ENCODE measurements at places on chromosomes 16 and 17.

DNA sequence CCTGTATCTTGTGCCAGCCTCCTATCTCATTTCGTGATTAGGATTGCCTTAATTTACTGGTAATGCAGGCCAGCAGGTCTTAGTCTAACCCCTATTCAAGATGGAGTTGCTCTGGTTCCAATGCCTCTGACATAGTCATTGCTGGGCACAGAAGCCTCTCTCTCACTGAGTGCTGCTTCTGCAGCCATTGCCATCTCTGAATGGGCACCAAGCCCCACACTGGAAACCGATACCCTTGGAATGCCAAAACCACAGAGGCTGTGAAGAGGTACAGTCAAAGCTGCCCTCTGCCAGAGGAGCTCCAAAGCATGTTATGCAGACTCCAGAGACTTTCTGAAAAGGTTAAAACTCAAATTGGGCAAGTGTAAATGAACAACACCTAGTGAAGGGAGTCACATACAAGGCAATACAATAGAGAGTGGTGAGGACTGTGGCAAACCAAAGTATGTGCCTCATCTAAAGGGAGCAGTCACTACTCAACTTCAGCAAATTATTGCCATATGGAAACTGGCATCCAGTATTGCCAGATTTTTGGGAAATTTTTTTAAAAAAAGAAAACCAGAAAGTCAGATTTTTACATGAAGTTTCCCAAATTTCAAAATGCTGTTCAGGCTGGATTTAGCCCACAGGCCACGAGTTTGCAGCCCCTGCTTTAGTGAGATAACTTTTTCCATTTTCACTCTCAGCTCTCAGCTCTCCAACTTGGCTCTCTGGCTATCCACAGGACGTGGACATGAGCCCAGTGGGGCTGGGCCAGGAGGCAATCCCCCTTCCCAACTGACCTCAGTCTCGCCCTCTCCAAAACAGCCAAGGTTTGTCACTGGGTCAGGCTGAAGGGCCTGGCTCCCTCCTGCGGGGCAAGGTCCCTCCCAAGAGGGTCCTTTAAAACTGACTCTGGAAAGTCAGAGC is 2.1 kb upstream of the MMP2 start:
- DNase-seq = no peak

DNA sequence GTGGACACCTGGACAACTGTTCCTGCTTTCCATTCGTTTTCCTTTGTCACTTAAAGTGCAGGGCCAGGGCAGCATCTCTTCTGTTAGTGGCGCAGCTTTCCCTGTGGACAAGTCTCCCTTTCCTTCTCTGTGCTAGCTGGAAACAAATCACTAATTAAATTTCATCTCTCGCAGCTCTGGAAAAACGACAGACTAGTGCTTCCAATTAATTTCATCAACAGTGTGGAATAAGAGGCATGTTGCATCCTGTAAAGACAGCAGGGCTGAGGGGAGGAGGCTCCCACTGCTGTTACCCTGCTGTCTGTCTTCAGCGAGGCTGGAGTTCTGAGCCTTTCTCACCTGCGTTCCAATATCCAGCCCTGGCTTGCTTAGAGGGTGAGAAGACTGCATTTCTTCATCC is 352.1 kb upstream of the HSBP1 start:
- DNase-seq = no peak

- DNase-seq = no peak
Observed at GRCh38 chr17:19768046-19768782, 20.1 kb upstream of the ALDH3A1 start.

- DNase-seq = no peak
Observed at GRCh38 chr16:71428385-71428784, 13.5 kb downstream of the TLE7 start.

- DNase-seq = no peak
Observed at GRCh38 chr17:37045351-37045922, 96.7 kb downstream of the AATF start.

- DNase-seq = no peak
Observed at GRCh38 chr17:62587554-62587953, 39.9 kb upstream of the MRC2 start.

DNA sequence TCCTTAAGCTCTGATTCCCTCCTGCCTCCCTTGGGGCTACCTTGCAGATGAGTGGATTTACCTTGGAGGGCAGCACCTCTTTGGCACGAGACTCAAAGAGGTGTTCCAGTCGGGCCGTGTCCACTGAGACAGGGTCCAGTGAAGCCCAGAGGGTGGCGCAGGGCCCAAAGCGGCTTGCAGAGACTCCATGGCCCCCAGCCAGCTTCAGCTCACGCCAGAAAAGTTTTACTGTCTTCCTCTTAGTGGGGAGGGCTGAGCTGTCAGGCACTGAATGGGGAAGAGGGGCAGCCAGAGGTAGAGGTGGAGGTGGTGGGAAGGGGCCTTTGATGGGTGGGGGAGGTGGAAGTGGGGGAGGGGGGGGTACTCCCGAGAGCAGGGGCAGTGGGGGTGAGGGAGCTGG is 6.7 kb downstream of the TMEM208 start:
- no peak for DNase-seq

GRCh38 chr17:83086907-83087787 is 7.7 kb downstream of the METRNL start:
- no peak for DNase-seq

DNA sequence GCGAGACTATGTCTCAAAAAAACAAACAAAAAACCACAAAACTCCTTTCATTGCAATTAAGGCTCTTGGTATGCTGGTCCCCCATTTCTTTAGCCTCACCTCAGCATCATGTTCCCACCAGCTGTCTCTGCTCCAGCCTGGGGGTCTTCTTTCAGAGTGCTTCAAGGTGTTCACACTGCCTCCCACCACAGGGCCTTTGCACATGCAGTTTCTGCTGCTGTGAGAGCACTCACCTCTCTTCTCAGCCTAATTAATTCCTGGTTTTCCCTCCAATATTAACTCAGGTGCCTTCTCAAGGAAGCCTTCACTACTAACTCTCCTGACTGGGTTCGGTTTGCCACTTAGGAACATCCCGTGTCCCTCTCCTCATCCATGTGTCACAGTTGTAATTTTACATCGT is 15.9 kb upstream of the PIK3R6 start:
- no peak for DNase-seq

- peak; percentile 54 for DNase-seq
Observed at GRCh38 chr17:50872710-50873424, 6.7 kb upstream of the TOB1 start.

- DNase-seq = peak; percentile 93
Observed at GRCh38 chr17:42536372-42537155, 523 bp downstream of the NAGLU start.

GRCh38 chr16:47008174-47008573 is 34.7 kb upstream of the DNAJA2 start:
- DNase-seq = no peak

- no peak for DNase-seq
Observed at GRCh38 chr17:42918902-42919521, 18.4 kb downstream of the G6PC1 start.

DNA sequence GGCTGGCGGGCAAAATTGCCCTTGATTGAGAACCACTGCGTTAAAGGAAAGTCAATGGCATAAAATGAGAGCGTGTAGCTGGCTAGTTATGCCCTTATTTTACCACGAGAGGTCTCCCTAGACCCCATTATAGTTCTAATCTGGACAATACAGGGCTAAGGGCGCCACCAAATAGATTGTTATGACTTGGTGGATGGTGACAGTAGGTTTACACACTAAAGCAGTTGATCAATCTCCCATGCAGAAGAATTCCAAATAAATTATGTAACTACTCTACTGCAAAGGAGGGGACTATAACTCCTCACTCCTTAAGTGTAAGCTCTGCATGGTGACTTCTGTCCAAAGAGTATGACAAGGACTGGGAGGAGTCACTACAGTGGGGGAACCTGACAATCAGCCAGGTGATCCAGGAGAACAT is 20.4 kb upstream of the YPEL2 start:
- DNase-seq = peak; percentile 79

DNA sequence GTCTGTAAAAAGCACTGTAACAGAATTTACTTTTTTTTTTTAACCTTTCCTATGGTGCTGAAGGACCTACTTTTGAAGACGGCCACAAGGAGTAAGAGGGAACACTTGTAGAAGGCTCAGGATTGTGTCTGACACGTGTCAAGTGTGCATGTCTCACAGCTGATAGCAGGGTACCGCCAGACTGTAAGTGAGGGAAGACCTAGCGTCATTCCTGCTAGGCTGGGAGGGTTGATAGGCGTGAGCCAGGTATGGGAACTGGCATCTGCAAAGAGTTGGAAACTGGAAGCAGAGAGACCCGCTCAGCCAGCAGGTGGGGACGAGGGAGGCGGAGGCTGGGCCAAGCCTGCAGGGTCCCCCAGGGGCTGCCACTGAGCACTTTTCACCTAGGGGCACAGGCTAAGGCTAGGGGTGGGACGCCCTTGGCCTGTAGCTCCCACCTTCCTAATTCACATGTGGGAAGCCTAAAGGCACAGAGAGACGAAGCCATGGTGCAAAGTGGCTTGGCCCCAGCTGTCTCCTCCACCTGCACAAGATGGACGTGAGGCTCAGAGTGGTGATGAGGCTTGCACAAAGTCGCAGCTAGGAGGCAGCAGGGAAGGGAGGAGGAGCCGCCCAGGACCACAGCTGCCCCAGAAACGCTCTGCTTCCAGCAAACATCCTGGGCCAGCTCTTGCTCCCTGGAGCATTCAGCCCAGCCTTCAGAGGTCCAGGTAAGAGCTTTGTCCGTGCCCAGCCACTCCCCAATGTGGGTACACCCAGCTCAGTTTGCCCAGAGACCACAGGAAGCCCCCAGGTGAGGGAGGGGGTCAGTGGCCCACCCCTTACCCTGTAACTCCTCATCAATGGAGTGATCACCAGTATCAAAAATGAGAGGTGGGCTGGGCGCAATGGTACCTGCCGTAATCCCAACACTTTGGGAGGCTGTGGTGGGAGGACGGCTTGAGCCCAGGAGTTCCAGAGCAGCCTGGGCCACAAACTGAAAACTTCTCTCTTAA is 18.9 kb downstream of the VASN start:
- no peak for DNase-seq

GRCh38 chr17:34579017-34579946 is at the start of gene TMEM132E:
Gene TMEM132E (plus strand): TSS chr17:34579582. CDS start chr17:34581077, 1,495 bp downstream.
- DNase-seq = no peak

- DNase-seq = peak; percentile 46
Observed at GRCh38 chr17:12979826-12980500, 37.9 kb downstream of the ELAC2 start.

GRCh38 chr16:77853161-77853560 is 64.8 kb downstream of the VAT1L start:
- no peak for DNase-seq

DNA sequence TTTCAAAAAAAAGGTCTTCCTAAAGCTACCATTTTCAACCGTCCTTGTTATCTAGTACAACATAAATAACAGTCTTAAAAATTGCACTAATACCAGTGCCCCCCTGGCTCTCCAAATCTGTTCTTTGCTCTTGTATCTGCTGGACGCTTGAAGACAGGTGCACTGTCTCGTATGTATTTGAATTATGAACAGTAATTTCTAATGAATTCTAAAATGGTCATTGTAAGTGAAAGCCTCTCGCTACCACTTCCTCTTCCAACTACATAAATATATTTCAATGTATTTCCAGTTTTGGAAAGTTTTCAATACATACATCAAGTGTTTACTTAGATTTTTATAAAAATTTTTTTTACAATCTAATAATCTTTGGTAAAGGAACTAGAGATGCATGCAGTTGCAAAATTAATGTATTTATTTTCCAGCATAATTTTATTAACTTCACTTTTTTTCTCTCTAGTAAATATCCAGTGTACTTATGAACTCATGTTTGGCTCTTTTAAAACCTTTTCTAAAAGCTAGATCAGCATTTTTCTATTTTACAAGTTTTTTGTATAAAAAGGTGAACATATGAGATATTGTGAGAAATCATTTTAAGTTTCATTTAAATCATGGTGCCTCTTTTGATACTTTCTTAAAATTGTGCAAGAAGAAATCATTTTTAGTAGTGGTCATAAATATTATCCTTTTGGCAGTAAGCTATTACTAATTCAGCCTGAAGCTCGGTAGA is 31.0 kb downstream of the ERCC4 start:
- DNase-seq = no peak

DNA sequence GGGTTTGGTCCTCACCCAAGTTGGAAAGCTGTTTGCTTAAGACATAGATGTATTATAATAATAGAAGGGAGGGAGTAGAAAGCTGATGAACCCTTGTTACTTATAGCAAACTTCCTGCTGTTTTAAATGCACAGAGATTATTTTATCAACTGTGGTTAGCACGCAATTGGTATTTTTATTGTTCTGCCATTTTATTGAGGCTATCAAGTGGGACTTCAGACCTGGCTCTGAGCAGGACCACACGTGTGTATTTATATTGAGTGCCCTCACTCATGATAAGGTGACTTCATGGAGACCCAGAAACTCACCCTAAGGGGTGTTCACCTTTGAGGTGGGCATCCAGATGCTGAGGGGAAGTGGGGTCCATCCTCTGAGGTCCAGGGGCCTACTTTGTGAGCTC is 17.0 kb downstream of the KLHL36 start:
- no peak for DNase-seq

- no peak for DNase-seq
Observed at GRCh38 chr16:10923146-10923649, 19.1 kb downstream of the DEXI start.

DNA sequence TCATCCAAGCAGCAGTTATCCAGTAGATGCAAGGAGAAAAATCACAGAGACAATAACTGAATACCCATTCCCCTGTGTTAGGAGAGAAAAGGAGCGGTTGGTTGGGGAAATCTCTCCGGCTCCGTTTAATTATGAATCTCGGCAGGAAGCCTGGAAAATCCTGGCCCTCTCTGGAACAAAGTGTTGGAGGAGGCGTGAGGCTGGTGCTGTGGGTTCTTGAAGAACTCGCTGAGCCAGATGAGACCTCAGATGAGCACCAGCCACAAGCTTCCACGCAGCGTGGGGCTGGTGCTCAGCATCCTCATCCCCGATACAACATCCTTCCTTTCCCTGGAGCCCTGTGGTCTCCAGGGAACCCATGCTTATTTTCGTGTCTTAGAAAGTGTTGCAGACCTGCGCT is 39.7 kb downstream of the CACNG4 start:
- DNase-seq = no peak

DNA sequence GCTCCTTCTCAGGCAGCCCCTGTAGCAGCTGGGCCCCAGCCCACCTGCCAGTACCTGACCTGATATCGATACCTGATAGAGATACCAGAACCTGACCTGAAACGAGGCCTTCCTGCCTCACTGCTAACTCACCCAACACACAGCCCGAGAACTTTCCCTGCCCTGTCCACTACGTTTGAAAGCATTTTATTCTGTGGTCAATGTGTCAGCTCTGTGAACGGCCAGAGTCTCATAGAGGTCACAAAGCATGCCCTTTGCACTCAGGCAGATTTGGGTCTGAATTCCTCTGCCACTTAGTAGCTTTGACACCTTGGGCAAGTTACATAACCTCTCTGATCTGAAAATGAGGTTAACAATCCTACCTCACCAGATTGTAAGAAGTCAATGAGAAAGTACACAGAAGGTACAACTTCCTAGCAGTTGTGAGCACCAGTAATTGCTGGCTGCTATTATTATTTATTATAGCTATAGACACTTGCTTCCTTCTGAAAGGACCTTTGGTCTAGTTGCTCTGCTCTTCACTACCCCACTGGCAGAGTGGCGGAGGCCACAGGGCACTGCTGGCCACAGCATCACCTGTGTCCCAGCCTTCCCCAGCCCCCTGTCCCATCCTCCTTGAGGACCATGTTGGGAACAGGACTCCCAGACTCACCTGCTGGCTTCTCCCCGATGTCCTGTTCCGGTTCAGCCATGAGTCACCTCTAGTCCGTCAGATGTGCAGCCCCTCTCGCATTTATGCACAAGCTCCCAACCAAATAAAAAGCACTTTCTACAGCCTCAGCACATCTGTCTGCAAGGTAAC is 895 bp downstream of the ANKRD40CL start:
- no peak for DNase-seq

GRCh38 chr17:43927060-43927864 is 15.0 kb downstream of the PPY start:
- DNase-seq = no peak

Data from AG08395 (cell line).